ENCODE measurements at places on chromosomes 11 and 22.

- DNase-seq, result peak; percentile 8
Measured at GRCh38 chr11:6531267-6531752, 34.2 kb downstream of the DNHD1 start.

- no peak for DNase-seq
Measured at GRCh38 chr11:22304337-22304961, 33.7 kb upstream of the SLC17A6 start.

GRCh38 chr11:78855116-78855515 is 280.5 kb upstream of the NARS2 start:
- no peak for DNase-seq

- no peak for DNase-seq
Measured at GRCh38 chr22:17638182-17638431, 450 bp upstream of the BCL2L13 start.

GRCh38 chr22:20151276-20151588 is 377 bp upstream of the CCDC188 start:
- DNase-seq, result no peak

DNA sequence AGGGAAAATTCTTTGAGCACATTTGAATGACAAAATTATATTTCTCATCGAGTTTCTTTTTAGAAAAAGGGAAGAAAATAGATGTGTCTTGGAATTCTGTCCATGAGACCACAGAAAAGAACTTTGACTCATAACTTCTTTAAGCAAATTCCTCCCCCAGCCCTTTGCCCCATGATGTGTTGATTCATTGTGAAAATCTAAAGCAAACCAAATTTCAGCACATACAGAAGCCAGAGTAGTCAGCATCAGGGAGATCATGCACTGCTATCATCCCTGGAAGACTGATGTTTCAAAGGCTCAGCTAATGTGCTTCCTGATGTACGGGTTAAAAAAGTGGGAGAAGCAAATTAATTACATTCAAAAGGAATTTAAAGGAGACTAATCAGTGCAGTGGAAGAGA is 159.7 kb downstream of the FAT3 start:
- no peak for DNase-seq

DNA sequence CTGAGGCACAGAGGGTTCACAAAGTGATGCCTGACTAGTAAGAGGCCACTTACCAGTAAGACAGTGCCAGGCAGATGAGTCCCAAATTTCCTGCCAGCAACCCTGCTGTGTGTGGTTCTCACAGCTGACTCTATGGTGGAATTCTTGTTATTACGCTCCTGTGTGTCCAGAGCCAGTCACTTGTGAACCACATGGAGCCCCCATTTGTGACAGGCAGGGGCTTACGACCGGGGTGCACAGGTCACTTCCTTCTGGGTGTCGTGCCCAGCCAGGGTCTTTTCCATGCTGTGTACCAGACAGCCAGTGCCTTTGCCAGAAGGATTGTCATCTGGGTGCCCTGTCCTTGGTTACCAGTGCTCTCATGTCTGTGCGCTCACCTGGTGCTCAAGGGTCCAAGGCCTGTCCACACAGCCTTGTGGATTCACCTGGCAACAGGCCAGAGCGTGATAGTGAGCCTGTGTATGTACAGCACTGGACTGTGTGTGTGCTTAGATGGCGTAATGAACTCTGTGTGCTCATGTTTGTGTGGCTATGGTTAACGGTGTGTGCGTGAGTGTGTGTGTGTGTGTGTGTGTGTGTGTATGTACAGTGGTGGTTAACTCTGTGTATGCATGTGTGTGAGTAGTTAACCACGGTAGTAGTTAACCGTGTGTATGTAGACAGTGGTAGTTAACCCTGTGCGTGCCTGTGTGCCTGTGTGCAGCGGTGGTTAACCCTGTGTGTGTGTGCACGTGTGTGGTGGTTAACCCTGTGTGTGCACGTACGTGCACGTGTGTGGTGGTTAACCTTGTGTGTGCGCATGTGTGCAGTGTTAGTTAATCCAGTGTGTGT is 18.6 kb downstream of the GRAMD4 start:
- DNase-seq, result no peak

- no peak for DNase-seq
Measured at GRCh38 chr11:73184953-73185671, 33.0 kb upstream of the P2RY2 start.

DNA sequence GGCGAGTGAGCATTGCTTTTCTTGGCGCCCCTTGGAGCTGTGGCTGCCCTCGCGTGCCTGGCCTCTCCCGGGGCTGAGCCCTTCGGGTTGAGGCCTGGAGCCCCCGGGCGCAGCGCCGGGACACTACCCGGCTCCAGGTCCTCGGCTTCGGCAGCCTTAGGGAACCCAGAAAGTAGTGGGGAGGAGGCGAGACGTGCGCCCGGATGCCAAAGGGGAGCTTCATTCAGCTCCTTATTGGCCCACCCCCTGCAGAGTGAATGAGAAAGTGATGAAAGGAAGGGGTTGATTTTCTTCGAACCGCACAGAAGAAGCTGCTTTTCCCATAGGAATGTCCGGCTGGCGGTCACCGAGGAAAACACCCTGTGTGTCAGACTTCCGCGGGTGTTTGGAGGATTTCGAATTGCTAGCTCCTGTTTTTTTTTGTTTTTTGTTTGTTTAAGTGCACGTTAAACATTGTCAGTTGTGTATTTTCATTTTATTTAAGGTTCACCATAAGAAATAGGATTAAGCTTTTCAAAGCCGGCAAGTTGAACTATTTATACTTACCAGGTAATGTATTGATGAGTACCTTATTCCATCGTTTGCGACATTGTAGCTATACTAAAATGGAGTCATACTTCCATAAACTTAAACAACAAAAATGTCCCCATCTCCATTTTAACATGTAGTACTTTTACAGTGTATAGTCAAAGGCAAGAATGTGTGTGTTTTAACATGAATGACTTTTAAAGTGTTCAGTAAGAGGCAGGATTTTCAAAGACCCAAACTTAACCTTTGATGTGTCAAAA is 841 bp upstream of the EIF4G2 start:
- no peak for DNase-seq

- no peak for DNase-seq
Measured at GRCh38 chr11:108432783-108433182, 34.5 kb downstream of the C11orf65 start.

DNA sequence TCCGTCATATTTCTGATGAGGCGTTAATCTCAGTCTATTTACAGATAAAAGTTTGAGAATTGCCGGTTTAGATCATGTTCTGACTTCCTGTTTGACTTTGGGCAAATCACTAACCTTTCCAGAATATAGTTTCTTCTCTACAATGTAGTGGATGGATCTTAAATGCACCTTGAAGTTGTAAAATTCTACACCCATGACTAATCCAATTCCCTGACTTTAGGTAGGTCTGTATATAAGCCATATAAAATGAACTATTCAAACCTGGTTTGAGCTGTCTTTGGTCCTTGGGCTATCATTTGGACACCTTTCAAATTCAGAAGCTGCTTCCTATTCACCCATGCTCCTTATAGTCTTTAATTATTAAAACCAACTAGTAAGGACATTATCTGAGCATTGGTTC is 52.2 kb upstream of the BLID start:
- DNase-seq, result no peak

DNA sequence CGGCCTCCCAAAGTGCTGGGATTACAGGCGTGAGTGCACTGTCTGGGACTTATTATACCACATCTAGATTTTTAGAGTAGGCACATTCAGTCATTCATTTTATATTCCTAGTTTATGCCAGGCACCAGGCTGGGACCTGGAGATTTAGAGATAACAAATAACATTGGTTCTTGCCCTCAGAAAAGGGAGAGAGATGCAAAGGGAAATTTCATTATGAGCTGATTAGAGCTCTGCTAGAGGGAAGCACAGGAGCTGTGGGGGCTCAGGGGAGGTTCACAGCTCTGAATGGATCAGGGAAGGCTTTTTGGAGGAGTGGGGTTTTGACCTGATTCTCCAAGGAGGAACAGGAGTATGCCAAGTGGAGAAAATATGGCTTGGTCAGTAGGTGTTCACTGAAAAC is 32.3 kb downstream of the MEI1 start:
- no peak for DNase-seq

DNA sequence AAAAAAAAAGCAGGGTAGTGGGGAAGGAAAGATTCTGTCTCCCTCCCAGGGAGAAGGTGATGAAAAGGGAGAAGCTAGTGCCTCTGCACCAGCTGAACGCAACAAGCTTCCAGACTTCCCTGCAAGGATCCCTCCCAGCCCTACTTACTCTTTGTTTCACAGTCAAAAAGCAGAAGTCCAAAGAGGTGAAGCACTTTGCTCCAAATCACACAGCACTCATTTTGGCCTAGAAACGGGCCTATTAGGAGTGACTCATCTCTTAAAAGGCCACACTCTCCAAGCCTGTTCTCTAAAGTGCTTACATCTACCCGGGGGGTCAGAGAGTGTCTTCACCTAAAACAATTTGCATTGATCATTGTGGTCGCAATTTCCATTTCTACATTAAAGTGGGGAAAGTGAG is 17.7 kb upstream of the GRK3 start:
- no peak for DNase-seq

GRCh38 chr22:29604076-29604360 is 585 bp downstream of the NF2 start:
- no peak for DNase-seq

DNA sequence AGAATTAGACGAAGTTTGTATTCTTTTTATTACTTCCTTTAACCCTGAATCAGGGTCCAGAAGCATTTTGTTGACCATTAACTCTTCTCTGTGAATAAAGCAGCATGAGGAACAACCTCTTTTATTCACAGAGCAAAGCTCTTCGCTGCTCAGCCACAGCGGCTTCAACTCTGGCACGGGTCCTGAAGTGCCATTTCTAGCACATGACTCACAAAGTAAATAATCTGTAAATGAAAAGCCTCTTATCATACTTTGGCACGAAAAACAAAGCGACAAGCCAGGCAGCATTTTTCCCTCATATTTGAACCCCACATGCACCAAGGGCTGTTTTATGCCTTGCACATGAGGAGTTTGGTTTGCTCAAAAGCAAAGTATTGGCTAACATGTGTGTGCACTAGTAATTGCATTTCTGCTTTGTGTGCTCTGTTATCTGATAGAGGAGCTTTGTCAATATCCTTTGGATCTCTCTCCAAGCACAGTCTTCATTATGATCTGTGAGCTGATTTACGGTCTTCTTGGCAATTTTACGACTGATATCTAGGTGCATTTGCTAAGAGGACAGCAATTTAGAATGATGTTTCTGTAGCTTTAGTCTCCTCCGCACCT is 33.0 kb upstream of the APOBEC3A start:
- no peak for DNase-seq

- no peak for DNase-seq
Measured at GRCh38 chr11:130728185-130729180, 187.8 kb downstream of the SNX19 start.

DNA sequence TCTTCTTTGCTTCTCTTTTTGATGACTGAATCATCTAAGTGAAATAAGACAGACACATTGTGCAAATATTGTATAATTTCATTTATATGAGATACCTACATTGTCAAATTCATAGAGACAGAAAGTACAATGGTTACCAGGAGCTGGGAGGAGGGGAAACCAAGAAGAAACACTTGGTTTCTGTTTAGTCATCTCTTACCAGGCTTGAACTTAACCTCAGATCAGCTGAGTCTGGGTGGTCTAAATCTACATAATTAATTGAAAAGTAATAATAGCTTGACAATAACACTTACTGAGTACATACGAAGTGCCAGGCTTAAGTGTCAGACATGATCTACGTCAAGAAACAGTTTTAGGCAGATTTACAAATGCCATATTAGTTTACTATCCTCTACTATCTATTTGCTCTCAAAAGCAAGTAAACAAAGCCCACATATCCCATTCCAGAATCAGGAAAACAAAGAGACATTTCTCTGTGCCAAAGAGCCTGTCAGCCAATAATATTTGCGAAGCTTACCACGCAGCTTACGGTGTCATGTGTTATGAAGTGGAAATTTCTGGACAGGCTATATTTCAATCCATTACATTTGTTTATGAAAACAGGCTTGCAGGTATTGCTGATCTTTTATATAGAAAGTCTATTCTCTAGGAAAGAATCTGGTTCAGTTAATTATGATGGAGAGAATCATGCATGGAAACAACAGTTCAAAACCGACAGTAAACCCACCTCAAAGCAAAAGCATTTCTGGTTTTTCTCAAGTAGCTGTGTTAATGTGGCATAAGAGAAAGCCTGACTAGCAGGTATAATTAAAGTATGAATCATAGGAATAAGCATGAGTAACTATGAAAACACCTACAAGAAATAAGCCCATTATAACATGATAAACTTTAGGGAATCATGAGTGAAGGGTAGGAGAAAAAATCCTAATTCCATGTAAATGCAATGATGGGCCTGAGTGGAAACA is 2.7 kb upstream of the ARHGAP42 start:
- no peak for DNase-seq

DNA sequence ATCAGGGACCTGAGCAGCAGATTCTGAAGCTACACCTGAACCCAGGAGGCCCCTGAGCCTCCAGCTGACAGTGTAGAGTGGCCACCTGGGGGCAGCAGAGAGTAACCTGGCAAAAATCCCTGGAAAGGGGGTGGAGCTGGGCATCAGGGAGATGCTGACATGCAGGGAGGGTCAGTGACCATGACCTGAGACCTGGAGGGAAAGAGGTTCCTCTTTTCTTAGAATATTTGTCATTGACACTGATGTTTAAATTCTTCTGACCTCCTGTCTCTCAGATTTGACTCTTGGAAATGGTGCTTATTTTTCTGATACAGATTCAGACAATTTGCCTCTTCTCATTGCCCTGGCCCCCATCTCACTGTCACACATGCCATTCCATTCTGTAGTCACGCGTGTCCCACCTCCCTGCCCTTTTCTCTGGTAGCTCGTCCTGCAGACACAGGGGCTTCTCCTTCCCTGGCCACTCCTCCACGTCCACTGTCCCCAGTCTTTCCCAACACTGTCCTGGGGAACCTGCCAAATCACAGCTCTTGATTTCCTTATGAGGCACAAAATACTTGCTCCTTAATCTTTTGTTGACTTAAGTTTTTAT is 117.2 kb upstream of the IGLL5 start:
- peak; percentile 15 for DNase-seq

- no peak for DNase-seq
Measured at GRCh38 chr11:109027851-109028250, 363.0 kb downstream of the DDX10 start.

- DNase-seq, result no peak
Measured at GRCh38 chr22:49691256-49691655, 136.4 kb downstream of the BRD1 start.

- no peak for DNase-seq
Measured at GRCh38 chr11:9153651-9154050, 62.3 kb upstream of the SCUBE2 start.

- no peak for DNase-seq
Measured at GRCh38 chr11:30254307-30255298, 23.8 kb downstream of the FSHB start.
